ENCODE measurements at places on chromosomes 7 and 10. TPM values are rescaled to one million over a fixed set of nuclear protein-coding genes. Genes with fewer than 3 reads are reported as not detected.

DNA sequence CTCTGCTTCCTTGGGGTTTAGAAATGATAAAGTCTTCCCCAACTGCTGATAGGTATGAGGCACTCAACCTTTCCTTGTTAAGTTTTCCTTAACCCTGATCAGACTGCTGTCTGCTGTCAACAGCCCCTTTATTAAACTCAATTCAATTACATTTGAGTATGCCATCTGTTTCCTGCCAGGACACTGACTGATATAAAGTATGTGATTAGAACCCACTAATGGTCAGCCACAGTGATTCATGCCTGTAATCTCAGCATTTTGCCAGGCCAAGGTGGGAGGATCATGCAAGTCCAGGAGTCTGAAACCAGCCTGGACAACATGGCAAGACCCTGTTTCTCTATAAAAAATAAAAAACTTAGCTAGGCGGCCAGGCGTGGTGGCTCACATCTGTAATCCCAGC, 18.1 kb downstream of the BAZ1B start:
- DNase-seq, result no peak

GRCh38 chr7:158820656-158821055, 8.7 kb downstream of the ESYT2 start:
- no peak for DNase-seq

- no peak for DNase-seq
Observed at GRCh38 chr7:81143856-81144255, 225.0 kb upstream of the SEMA3C start.

- no peak for DNase-seq
Observed at GRCh38 chr10:35422228-35422627, 85.9 kb downstream of the CCNY start.

DNA sequence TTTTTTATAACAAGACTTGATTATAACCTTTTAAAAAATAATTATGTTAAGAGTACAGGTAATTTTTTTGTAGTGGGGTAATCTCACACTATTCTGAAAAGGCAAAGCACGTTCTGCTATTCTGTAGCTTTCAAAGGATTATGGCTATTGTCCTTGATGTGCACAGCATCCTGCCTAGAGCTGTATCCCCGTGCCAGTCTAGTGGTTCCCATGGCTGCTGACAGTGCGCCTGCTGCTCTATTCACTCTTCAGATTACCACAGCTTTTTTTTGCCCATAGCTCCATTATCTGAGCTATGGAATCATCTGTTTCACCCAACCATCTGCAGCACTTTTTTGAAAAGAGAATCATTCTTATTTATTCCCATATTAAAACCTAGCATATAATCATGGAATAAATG, 723.4 kb downstream of the PHTF2 start:
- no peak for DNase-seq

DNA sequence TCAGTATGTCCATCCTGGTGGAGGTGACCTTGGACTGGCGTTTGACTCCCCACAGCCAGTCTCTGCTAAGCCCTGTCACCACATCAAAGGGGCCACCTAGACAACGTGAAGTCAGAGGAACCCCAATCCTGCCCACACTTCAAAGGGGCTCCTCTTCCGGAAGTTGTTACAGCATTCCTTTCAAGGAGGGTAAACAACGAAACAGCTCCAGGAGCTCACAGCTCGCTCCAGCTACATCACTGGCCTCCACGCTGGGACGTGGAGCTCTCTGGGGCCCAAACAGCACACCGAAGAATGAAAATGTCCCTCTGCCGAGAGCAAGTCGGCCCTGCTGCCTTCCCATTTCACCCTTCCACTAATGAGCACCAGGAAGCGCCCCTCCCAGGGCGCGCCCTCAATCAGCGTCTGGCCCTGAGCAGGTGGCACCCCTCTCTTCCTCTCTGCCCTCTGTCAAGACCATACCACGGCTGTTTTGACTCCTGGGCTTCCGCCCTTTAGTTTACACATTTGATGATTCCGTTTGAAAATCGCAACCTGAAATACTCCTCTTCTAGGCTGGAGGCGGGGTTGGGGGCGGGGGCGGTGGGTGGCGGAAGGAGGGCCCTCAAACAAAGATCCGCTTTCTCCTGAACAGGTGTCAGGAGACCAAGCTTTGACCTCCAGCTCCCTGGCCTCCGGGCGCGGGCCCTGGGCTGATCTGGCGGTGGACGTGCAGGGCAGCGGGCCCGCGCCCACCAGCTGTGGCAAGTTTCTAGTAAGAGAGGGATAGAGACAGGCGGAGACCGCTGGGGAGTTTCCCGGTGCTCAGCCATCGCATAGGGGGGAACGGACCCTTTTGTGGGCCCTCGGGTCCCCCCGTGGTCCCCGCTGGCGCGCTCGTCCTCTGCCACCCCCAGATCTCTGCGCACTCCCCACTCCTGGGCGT, 53.1 kb upstream of the KDM7A start:
- peak; percentile 20 for DNase-seq

DNA sequence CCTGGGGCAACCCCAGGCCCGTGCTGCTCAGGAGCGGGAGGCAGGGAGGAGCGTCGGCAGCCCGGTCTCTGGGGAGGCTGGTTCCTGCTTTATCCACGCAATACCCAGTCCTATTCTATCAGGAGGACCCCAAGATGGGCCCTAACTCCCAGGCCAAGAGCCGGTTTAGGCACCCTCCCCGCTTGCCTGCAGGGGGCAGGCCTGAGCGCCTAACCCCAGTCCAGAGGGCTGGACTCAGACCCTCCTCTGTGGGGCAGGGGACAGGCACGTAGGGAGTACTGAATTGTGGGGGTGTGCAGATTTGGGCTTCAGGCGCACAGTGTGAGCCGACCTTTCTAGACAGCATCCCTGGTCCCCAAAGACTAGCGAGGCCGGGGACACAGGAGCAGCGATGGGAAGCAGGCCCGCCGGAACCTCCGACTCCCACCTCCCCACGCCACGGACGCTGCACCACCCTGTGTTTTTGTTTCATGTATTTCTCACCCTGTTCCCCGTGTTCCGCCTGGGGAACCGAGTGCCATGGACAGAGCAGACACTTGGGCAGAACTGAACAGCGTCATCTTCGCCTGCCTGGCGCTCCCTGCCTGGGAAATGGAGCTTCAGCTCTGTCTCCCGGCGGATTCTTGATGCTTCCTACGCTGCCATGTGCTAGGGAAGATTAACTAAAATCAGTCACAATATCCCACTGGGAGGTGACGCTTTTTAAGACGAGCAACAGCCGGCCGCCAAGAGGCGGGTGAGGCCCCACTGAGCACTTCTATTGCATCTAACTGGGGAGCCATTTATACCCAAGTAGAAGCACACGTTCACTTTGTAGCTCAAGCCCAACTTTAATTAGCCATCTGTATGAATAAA, 5.3 kb downstream of the NUDT1 start:
- DNase-seq, result no peak

DNA sequence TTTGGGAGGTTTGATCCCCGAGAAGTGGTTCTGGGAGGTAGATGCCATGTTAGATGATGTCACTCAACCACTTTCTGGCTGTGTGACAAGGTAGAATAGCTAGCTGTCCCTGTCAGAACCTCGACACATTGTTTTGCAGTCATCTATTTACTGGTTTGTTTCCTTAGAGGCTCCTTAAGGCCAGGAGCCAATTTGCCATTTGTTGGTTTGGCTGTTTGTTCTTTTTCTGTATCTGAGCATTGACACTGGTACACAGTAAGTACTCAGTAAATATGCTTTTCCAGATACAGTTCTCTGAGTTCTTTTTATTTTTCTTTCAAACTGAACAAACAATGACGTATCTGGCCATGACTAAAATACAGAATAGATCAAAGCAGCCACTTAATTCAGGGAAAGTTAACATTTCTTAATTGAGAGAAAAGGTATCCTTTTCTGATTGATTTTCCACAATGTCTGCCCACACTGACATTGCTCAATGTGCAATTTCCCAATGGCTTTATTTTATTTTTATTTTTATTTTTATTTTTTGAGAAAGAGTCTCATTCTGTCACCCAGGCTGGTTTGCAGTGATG, 121.6 kb downstream of the SPAG6 start:
- DNase-seq, result no peak

- no peak for DNase-seq
Observed at GRCh38 chr7:144525956-144526355, 122.5 kb upstream of the NOBOX start.

- no peak for DNase-seq
Observed at GRCh38 chr7:101677391-101677790, 48.3 kb upstream of the MYL10 start.

DNA sequence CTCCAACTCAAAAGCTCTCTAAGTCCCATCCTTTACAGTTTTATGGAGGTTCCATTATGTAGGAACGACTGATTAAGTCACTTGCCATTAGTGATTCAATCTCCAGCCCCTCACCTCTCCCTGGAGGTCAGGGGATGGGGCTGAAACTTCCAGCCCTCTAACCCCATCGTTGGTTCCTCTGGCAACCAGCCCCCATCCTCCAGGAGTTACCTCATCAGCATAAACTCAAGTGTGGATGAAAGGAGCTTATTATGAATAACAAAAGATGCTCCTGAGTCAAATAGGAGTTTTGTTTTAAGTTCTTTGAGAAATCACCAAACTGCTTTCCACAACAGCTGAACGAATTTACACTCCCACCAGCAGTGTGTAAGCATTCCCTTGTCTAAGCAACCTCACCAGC, 494.3 kb upstream of the AUTS2 start:
- DNase-seq, result no peak

DNA sequence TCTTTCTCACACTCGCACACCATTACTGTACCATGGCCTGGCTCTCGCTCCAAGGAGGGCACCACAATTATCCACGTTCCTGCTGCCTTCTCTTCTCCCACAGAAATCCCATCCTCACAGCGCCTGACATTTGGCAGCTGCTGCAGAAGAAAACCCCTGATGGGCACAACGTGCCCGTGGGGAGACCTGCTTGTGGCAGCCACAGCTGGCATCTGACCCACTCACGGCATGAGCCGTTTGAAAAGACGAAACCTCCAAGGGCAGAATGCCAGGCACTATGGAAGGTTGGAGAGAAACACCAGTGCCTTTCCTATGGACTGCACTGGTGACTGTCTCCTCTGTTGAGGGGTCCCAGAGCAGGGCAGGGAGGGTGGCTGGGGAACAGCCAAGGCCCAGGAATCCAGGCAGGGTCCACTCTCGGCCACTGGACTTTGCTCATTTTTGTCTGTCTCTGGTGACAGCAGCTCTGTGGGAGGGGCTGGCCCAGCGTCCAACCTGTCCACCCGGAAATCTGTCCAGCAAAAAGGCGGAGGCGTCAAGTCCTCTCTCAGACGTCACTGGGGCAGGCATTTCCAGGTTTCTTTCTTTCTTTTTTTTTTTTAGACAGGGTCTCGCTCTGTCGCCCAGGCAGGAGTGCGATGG, 61.0 kb upstream of the MKRN1 start:
- no peak for DNase-seq

DNA sequence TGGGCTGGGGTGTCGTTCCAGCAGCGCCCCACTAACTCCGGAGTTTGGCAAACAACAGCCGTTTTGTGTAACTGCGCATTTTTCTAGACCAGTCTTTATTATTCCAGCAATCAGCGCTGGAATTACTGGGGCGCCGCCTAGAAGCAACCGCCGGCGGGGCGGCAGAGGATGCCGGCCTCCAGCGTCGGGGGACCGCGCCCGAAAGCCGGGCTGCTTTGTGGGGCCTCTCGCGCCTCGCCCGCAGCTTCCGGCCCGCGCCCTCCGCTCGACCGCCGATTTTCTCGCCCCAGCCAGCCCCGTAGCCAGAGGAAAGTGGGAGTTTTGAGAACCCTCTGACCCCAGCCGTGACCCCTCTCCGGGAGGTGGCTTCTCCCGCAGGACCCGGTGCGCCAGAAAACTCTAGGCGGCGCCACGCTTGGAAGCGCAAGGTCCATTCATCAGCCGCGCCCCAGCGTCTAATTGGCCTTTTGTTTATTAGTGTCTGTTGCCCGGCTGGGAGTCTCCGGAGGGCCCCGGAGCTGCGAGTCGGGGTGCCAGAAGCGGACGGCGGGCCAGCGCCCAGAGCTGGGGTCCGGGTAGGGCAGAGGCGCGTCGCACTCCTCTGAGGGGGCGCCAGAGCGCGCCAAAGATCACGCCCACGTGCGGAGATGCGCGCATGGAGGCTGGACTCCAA, 10.7 kb downstream of the EMX2 start:
- DNase-seq, result no peak

DNA sequence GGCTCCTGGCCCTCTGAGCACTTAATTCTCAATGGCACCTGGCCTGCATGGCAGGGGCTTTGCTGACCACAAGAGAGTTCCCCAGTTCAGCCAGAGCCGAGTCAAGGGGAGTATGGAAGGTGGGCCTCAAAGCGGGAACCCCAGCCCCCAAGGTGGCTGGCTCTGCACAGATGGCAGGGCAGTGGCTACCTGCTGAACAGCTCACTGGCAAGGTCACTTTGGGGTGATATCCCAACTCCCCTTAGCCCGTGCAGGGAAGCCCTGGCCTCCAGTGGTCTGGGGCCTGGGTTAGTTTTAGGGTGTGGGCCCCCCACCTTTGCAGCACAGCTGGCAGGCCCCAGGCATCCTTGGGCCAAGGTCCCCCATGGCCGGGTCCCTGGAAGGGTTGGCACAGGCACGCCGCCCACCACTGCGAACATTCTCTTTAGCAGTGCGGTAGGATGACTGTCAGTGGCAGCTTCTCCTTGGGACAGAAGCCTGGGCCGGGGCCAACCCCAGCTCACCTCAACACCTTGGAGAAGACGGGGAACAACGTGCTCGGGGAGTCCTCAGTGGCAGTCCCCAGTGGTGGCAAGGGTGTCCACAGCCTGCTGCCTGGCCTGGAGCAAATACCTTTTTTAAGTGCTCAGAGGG, 36.8 kb downstream of the PPIF start:
- peak; percentile 13 for DNase-seq

GRCh38 chr7:139393621-139394211, 34.0 kb downstream of the LUC7L2 start:
- DNase-seq, result no peak

- no peak for DNase-seq
Observed at GRCh38 chr7:147878912-147879661, 711.5 kb upstream of the C7orf33 start.

- no peak for DNase-seq
Observed at GRCh38 chr7:91892821-91893340, 12.4 kb upstream of the MTERF1 start.

GRCh38 chr7:36820527-36821170, 96.4 kb upstream of the AOAH start:
- no peak for DNase-seq

- no peak for DNase-seq
Observed at GRCh38 chr10:34049887-34050286, 715.4 kb upstream of the NRP1 start.

GRCh38 chr10:131196176-131196885, 115.2 kb downstream of the TCERG1L start:
- DNase-seq, result no peak

DNA sequence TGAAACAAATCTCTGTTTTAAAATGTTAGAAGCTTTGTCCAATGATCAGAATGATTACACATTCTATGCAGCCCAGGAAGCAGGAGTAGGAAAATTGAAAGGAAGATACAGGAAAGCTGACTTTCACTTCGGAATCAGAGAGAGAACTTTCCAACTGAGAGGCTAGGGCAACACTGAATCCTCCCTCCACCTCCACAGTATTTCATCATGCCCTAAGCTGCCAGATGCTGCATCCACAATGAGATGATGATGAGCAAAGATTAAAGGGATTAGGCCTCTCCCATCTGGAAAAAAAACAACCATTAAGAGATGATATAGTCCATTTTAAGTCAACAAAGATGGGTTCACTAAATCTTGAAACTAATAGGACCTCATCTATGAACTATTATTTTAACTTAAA, 215.6 kb downstream of the GPR37 start:
- DNase-seq, result no peak

Gene ZNF365
- 0.60 TPM for total RNA-seq

Gene CFAP69
- 3.8 TPM for total RNA-seq

Gene KIF5B
- total RNA-seq, result 144 TPM

Gene PLPP4
- total RNA-seq, result not detected

Gene MACC1
- total RNA-seq, result 0.03 TPM

Gene PIK3CG
- total RNA-seq, result 1.7 TPM

Gene KCNIP2
- 29.2 TPM for total RNA-seq

Gene UTF1
- total RNA-seq, result not detected

Gene ODAD2
- total RNA-seq, result 0.58 TPM

Gene RNLS
- 14.3 TPM for total RNA-seq
